Cortex of kidney (tissue), 1 donor: ENCODE measurements at places on chromosomes 7 and 10.

- no peak for DNase-seq
Observed at GRCh38 chr10:71995887-71996575, 31.8 kb downstream of the CHST3 start.

DNA sequence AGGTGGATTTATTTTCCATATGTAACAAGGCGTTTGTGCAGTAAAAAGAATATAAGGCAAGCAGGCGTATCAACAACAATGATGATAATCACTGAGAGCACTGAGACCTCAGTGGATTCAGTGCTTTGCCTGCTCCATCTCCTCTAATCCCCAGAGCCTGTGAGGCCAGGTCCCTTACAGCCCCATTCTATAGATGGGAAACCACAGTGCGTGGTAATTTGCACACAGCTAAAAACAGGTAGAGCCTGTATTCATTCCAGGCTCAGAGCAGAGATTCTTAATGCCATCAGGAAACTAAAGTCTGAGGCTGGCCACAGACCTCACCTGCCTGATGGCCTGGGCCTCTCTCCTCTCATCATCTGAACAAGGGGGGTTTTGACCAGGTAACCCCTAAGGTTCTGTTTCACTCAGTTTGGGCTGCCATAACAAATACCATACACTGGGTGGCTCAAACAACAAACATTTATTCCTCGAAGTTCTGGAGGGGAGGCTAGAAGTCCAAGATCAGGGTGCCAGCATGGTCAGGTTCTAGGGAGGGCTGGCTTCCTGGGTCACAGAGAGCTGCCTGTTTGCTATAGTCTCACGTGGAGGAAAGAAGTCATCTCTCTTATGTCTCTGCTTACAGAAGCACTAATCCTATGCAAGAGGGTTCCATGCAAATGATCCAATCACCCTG is 10.3 kb upstream of the RASSF4 start:
- no peak for DNase-seq

GRCh38 chr7:96104984-96105383 is 216.9 kb downstream of the SLC25A13 start:
- no peak for DNase-seq

DNA sequence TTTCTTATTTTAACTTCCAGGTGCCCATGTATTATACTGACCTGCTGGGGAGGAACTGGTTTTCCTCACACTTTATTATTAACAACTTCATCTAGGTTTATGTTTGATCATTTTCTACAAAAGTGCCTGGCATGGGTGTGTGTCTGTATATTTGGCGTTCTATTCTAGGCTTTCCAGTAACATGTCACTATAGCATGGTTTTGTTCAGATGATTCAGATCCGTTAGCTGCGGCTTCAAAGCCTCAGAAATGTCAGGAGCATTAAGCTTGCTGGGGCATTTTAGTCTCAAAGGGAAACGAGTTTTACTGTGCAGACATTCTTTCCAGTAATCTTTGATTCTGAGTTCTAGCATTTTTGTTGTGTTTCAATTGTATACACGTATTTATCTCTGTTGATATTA is 2.3 kb downstream of the INPP5A start:
- no peak for DNase-seq

GRCh38 chr10:114375047-114375446 is 29.3 kb downstream of the AFAP1L2 start:
- no peak for DNase-seq

DNA sequence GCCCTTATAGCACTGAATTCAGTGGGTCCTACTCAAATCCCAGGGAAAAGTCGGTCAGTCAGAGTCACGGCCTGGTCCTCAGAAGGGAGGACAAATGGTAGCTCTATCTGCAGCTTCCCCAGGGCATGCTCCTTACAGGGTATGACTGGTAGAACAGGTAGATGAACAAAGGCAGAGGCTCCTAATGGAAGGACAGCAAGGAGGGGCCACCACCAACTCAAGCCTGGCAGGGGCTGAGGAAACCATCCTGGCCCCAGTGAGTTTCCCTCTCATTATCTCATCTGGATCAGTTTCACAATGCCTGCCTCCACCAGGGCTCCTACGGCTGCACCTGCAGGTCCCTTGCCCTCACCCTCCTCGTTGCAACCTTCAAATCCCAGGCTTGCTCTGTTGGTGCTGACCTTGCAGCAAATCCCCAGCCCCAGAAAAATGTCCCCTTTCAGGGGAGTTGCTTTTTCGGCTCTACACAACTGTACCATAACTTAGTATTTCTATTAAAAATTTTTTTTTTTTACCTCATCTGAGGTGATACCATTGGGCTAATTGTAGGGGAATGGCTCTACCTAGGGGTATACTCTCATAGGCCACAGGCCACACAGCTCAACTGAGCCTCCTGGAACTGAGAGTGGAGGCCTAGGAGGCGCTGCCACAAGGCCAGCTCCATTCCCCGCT is 2.4 kb upstream of the MYO1G start:
- no peak for DNase-seq

GRCh38 chr7:25014756-25015155 is 34.8 kb upstream of the OSBPL3 start:
- no peak for DNase-seq

- DNase-seq = no peak
Observed at GRCh38 chr7:75804004-75804403, 9.6 kb downstream of the CCL24 start.

GRCh38 chr10:113364227-113364626 is 188.6 kb upstream of the HABP2 start:
- no peak for DNase-seq

DNA sequence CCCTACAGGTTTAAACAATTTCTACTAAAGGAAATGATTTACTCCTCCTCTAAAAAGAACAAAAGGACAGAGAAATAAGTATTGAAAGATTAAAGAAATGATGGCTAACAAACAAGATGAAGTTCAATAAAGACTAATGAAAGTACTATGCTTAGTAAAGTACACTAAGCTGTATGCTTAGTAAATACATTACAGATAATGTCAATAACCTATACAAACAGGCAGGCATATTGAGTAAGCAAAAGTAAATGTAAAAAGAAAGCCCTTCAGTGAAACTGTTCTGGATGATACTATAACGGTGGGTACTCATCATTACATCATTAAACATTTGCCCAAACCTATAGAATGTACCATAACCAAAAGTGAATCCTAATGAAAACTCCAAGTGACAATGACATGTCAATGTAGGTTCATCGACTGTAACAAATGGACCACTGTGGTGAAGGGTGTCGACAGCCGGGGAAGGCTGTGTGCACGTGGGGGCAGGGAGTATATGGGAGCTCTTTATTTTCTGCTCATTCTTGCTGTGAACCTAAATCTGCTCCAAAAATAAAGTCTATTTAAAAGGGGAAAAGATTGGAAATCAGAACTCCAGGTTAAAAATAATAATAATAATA is 34.0 kb downstream of the CYTH3 start:
- DNase-seq = no peak

- no peak for DNase-seq
Observed at GRCh38 chr10:49053053-49053997, 62.0 kb downstream of the VSTM4 start.

- no peak for DNase-seq
Observed at GRCh38 chr10:62461120-62461519, 87.0 kb downstream of the ZNF365 start.

- DNase-seq = no peak
Observed at GRCh38 chr7:70710651-70711050, 421.3 kb upstream of the GALNT17 start.

DNA sequence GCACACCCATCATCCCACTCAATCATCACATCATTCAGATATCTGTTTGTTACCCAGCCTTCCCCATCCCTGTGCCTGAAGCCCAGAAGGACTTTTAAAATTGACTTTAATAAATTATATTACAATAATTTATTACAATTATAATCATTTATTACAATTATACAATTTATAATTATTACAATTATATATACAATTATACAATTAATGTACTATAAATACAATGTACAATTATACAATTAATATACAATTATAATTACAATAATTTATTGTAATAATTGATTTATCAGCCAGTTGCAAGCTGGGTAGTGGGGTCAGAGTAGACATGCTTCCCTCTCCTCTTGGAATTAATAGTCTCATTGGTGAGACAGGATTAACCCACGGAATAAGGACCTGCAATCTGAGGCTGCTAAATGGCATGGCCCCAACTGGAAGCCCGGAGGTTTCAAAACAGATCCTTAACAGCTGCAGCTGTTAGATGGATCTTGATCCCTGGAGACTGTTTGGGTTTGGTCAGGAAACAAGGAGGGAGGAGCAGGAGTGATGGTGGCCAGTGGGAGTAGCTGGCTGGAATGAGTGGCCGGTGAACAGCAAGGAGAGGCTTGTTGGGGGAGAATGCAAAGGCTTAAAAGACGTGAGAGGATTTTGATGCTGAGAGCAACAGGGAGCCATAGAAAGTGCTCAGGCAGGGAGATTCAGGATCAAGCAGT is 402.8 kb upstream of the PODXL start:
- DNase-seq = no peak

DNA sequence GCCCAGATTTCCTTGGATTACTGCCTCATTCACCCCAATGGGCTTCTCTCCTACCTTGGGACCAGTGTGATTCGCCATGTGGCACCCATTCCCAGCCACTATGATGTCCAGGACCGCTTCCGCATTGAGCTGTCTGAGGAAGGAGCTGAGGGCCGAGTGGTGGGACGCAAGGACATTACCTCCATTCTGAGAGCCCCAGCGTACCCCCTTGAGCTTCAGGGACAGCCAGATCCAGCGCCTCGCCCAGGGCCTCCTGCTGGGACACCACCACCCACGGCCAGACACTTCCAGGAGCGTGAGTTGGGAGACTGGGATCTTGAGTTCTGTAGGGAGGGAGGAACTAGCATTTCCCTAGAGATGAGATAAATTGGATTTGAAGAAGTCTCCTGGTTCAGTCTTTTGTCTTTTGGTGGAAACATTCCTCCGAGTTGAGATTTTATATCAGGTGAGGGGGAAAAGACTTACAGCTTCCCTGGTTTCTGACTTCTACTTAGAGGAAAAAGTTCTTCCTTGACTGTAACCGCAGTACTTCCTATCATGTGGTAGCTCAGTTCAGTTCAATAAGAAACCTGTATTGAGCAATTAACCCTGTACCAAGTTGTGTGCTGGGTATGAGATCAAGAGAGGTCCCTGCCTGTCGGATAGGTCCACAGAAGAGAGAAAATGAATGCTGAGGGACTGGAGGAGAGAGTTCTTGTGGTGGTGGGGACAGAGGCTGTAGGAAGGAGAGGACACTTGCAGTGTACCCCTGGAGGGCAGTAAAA is 1.3 kb downstream of the MOSPD3 start:
- DNase-seq = no peak

GRCh38 chr10:104089621-104090020 is 3.9 kb upstream of the COL17A1 start:
- DNase-seq = no peak

DNA sequence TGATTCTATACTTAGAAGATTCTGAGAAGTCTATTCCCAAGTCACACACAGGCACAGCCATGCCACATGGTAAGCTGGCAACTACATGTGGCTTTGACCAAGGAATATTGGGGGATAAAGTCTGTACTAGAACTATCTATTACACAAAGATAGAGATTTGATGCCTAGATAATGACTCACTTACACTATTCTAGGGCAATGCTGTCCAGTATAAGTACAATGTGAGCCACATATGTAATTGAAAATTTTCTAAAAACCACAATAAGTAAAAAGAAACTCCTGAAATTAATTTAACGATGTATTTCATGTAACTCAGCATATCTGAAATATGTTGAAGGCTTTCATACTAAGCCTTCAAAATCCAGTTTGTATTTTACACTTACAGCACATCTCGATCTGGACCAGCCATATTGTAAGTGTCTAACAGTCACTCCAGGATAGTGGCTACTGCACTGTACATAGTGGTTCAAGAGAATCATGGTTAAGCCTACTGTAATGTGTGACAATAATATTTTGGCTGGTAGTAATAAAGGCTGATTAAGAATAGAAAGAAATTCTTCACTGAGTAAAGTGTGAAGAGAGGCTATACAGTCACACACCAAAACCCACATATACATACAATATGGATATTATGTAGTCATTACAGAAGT is 62.8 kb downstream of the RTKN2 start:
- no peak for DNase-seq

DNA sequence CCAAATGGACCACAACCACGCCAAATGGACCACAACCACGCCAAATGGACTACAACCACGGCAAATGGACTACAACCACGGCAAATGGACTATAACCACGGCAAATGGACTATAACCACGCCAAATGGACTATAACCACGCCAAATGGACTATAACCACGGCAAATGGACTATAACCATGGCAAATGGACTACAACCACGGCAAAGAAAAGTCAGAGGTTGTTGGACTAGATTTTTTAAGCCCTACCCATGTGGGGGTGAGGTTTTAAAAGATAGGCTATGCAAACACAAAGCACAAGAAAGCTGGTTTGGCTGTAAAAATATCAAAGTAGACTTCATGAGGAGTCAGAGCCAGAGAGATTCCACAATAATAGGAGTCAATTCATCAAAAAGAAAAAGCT is 55.8 kb downstream of the NCAPG2 start:
- DNase-seq = no peak

- DNase-seq = no peak
Observed at GRCh38 chr7:1698201-1698600, 28.1 kb downstream of the ELFN1 start.

GRCh38 chr10:123035467-123036086 is 26.8 kb downstream of the ACADSB start:
- no peak for DNase-seq

DNA sequence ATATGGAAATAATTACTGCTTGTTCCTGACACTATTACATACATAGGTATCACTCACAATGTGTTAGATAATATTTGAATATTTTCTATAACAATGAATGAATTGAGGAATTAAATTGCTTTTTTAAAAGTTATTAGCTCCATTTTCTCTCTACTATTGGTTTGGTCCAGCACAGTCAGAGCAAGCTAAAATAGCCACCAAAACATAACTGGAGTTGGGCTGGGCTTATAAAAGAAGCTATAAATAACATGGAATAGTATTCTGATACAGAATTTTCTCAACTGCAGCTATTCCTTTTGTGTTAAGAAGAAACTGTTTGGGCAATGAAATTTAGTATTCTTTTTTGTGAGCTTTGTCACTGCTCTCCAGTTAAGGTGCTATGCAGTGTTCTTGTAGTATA is 142.6 kb upstream of the LRRN3 start:
- DNase-seq = no peak

DNA sequence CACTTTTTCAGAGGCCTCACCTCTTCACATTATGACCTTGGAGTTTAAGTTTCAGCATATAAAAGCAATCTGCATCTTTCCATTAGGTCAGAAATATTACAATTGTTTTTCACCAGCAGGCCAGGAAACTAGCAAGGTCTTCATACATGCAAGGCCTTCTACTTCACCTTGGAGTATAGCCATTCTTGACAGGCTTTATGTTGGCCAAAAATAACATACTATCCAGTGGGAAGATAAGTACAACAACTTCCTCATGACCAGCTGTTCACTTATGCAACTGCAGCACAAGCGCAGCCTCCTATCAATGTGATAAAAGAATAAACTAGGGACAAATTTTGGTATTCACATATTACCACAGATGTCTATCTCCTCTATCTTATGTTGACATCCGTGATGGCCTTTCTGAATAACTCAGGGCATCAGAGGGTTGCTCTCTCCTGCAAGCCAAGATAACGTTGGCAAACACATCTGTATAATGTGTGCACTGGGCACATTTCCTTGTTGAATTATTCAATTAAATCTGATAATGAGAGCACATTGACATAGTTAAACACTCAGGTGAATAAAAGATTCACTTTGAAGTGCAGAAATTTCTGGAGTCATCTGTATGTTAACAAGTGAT is 239.8 kb downstream of the FZD1 start:
- DNase-seq = no peak
